Colonic mucosa (tissue), 4 donors: ENCODE measurements at places on chromosomes 13 and 19.

GRCh38 chr13:43686557-43686956 lies 100.2 kb downstream of the ENOX1 start:
- DNase-seq = no peak

- no peak for DNase-seq
These were observed 111.3 kb downstream of the SLC7A1 start for GRCh38 chr13:29484236-29484635.

DNA sequence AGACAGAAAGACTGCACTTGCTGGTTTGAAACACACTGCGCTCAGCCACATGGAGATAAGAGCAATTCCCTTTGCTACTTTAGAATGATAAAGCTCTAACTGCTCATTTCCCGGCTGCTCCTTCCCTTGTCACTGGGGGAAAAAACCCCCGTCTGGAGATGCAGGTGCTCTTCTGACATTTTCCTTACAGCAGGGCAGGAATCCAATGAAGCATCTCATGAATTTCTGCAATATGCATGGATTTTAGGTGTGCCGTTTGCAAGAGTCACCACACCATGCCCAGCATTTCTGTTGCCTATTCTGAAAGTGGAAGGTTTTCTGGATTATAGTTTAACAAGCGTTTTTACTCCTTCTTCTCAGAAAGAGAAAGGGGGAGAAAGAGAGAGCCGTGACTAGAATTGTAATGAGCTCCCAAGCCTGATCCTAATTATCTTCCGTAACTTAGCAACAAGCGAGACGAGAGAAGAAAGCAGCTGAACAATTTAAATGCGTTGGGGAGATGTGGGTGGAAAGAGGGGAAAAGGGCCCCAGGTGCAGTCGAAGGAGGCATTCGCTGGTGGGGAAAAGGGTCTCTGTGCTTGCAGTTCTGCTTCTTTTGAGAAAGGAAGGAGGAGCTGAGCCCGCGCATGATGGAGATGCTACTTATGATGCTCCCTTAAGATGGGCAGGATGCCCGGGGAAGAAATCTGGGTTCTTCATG lies 76.6 kb upstream of the SPATA13 start:
- DNase-seq = no peak

DNA sequence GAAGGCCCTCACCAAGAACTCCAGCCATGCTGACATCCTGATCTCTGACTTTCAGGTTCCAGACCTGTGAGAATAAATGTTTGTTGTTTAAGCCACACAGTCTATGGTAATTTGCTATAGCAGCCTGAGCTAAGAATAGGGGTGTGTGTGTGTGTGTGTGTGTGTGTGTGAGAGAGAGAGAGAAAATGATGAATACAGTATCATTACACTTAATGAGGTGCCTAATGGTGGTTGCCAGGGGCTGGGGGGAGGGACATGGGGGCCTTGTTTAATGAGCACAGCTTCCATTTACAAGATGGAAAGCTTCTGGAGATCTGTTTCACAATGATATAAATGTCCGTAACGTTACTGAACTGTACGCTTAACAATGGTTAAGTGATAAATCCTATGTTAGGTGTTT lies 53.8 kb upstream of the LATS2 start:
- DNase-seq = no peak

DNA sequence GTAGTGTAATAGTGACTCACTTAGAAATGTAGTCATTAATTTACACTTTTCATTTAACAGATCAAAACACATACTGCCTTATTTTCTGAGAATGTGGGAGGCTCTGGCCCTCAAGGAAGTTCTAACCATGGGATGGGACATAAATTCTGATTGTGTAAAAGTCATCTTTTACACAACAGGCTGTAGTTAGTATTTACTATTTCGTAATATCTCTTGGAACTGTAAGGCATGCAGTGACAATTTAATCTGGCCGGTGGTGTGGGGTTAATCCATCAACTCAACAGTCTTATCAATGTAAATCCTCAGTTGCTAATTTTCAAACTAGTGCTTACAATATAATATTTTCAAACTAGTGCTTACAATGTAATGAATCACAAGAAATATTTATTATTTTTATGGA lies 1599.2 kb downstream of the EFNB2 start:
- no peak for DNase-seq

GRCh38 chr13:60514891-60515290 lies 117.9 kb downstream of the TDRD3 start:
- DNase-seq = no peak

DNA sequence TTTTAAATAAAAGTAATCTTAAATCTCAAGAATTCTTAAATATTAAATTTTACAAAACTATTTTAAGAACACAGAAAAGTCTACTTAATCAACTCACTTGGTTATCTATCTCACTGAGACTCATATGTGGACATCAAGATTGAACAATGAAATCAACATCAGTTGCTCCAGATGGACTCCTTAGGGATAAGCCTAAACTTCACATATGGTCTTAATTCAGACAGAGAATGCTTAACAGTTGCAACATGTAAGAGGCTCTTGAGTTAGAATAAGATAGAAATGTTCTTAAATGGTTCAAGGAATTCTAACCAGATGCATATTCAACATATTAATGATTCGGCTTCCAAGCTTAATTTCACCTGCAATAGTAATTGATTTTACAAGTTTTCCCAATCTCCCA lies 1730.9 kb downstream of the PCDH9 start:
- DNase-seq = no peak
